ENCODE measurements at places on chromosomes 11 and 22. TPM values are rescaled to one million over a fixed set of nuclear protein-coding genes. Genes with fewer than 3 reads are reported as not detected.

DNA sequence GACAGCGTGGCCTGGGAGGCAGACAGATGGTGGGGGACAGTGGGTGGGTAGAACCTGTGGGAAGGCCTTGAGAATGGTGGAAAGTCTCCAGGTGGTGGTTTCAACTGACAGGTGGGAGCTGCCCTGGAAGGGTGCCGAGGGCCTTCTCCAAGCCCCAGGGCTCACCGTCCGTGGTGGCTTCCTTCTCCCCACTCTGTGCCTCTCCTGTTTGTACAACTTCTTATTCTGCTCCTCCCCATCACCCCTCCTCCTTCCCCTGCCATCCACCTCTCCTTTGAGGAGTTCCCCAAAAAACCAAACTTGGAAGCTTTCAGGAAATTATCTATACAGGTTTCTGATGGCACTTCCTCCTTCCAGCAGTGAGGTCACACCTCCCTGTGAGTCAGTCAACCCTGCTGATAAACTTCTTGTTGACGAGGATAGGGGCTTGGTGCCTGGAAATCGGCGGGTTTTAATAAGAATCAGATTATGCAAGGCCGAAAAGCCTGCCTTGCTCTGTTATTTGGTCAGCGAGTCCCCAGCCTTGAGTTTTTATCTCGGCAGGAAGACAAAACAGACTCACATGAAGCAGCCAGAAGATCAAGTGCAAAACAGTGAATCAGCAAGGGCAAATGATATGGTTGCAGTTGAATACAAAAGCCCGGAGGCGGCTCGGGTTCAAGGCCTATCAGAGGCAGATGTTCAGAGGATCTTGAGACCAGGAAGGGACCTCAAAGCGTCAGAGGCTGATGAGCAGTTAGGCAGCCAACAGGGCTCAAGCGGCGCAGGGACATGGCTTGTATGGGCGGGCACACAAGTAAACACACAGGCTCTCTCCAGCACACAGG is 9.5 kb upstream of the ST3GAL4 start:
- DNase-seq, result peak; percentile 46

- no peak for DNase-seq
Observed at GRCh38 chr11:9669954-9670353, 6.1 kb downstream of the SWAP70 start.

- no peak for DNase-seq
Observed at GRCh38 chr11:110128161-110128560, 35.0 kb downstream of the ZC3H12C start.

- no peak for DNase-seq
Observed at GRCh38 chr22:35435201-35435740, 35.3 kb downstream of the MCM5 start.

DNA sequence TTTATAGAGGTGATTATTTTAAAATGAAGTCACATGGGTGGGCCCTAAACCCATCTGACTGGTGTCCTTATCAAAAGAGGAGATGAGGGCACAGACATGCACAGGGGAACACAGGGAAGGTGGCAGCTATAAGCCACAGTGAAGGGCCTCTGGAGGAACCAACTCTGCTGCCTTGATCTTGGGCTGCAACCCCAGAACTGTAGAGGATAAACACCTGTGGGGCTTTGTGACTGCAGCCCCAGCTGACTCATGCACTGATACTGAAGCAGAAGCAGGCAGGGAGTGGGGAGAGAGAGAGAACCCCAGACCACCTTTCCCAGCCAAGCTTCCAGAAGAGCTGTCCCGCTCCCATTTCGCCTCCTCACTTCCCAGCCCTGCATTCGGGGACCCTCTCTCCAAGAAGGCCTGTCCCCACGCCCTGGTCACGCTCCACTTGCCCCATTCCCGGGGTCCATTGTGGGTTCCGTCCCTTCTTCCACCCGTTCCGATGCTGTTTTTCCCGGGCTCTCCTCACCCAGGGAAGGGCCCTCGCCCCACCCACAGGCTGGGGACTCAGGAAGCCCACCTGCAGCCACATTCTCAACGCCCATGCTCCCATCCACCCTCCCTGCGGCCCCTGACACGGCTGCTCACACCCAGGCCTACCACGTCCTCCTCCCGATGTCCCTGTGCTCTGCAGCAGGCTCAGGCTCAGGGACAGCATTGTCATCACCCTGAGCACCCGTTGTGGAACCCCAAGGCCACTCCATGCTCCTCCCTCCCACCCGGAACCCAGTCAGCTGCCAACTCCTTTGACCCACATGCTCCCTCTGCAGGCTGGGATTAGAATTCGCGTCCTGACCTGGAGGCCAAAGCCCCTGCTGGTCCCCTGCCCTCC is 90.8 kb upstream of the SHANK2 start:
- DNase-seq, result no peak

- no peak for DNase-seq
Observed at GRCh38 chr11:95891423-95892170, 32.3 kb downstream of the MTMR2 start.

The DBX1 gene
- not detected for total RNA-seq

DNA sequence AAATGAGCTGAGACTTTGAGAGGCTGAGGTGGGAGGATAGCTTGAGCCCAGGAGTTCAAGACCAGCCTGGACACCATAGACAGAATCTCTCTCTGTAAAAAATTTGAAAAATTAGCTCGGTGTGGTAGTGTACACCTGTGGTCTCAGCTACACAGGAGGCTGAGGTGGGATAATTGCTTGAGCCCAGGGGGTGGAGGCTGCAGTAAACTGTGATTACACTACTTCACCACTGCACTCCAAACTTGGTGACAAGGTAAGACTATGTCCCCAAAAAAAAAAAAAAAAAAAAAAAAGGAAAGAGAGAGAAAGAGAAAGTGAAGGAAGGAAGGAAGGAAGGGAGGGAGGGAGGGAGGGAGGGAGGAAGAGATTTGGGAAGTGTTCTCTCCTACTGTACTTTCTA is 25.3 kb downstream of the RRP8 start:
- no peak for DNase-seq

GRCh38 chr22:40026641-40027040 is 31.9 kb downstream of the FAM83F start:
- DNase-seq, result no peak

The ALDH3B2 gene
- not detected for total RNA-seq

The CPT1B gene
- 2.7 TPM for total RNA-seq

GRCh38 chr22:49770547-49771265 is 57.0 kb downstream of the BRD1 start:
- no peak for DNase-seq

The GPR152 gene
- not detected for total RNA-seq

GRCh38 chr11:63551091-63551888 is 11.9 kb downstream of the PLAAT2 start:
- DNase-seq, result no peak
